Activated CD8-positive, alpha-beta T cell treated with anti-CD3 and anti-CD28 coated beads, Interleukin-2, amount 10 ng/mL, durations not matched to agents 7 days and 5 days (primary cell): ENCODE measurements at places on chromosomes 5 and 9. TPM values are rescaled to one million over a fixed set of nuclear protein-coding genes. Genes with fewer than 3 reads are reported as not detected.

Gene FIBCD1
- not detected for total RNA-seq

Gene ACER2
- total RNA-seq = 1.7 TPM

Gene HAPLN1
- not detected for total RNA-seq

Gene OMD
- total RNA-seq = not detected

Gene DBH
- total RNA-seq = not detected

Gene C9orf152
- not detected for total RNA-seq

Gene ZBED3
- total RNA-seq = 2.0 TPM

Gene PTPRD
- total RNA-seq = not detected

Gene ECSCR
- not detected for total RNA-seq

Gene FCHO2
- total RNA-seq = 0.47 TPM

Gene BRINP1
- total RNA-seq = not detected
